Upper lobe of right lung (tissue), 1 donor: ENCODE measurements at places on chromosomes 4 and X.

DNA sequence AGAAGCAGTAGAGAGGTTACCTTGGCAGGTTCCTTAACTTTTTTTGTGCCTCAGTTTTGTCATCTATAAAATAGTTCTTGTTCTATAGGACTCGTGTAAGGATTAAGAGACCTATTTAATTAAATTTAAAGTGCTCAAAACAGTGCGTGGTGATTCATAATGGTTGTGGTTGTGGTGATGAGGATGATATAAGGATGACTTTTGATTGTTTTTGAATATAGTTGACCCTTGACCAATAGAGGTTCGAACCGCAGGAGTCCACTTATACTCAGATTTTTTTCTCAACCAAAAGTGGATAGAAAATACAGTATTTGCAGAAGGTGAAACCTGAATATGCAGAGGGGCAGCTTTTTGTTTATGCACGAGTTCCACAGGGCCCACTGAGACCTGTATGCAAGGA lies 14.6 kb downstream of the SMAD1 start:
- no peak for DNase-seq
- H3K4me1 ChIP-seq = peaks cover 16% of the 10 kb centered on the region
- no peaks in the 10 kb centered on the region for H3K27me3 ChIP-seq
- no peak overlapping the region for H3K27ac ChIP-seq
- H3K36me3 ChIP-seq = no peaks in the 10 kb centered on the region
- no peak overlapping the region for H3K4me3 ChIP-seq

- peak overlapping the region; percentile 12 for H3K27ac ChIP-seq
- no peak overlapping the region for H3K4me3 ChIP-seq
- DNase-seq = peak; percentile 75
- peaks cover 6% of the 10 kb centered on the region for H3K4me1 ChIP-seq
Observed at GRCh38 chr4:77104791-77105540, 29.2 kb upstream of the CCNI start.

- H3K27ac ChIP-seq = no peak overlapping the region
- no peaks in the 10 kb centered on the region for H3K27me3 ChIP-seq
- no peaks in the 10 kb centered on the region for H3K36me3 ChIP-seq
- no peak overlapping the region for H3K4me3 ChIP-seq
Observed at GRCh38 chr4:91113130-91113706, 986.0 kb downstream of the CCSER1 start.

GRCh38 chr4:39516407-39516966 lies 10.8 kb downstream of the UGDH start:
- no peaks in the 10 kb centered on the region for H3K4me1 ChIP-seq
- H3K4me3 ChIP-seq = no peak overlapping the region
- no peak for DNase-seq
- H3K27ac ChIP-seq = no peak overlapping the region

DNA sequence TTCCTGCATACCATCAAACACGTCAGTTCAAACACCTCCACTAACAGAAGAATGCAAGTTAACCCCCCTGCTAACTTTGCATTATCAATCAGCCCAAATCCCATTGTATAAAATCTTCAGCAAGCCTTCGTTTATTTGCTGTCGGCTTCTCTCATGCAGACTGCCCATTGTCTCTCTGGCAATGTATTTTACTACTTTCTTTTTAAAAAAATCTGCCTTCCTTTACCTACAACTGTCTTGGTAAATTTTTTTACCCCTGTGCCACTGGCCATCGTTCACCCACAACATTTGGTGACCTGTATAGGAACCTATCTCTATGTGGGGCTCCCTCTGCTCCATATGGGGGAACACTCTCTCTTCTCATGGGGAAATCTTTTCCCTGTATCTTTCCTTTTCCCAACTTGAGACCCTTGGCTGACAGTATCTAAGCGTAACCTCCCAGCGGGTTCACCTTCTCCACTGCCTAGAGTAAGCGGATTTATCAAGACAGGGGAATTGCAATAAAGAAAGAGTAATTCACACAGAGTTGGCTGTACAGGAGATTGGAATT lies 244.6 kb downstream of the CPXCR1 start:
- no peaks in the 10 kb centered on the region for H3K27me3 ChIP-seq
- no peaks in the 10 kb centered on the region for H3K4me1 ChIP-seq
- H3K36me3 ChIP-seq = no peaks in the 10 kb centered on the region
- no peak overlapping the region for H3K4me3 ChIP-seq
- no peak overlapping the region for H3K27ac ChIP-seq

GRCh38 chr4:13981499-13981898 lies 354.0 kb upstream of the BOD1L1 start:
- H3K27ac ChIP-seq = no peak overlapping the region
- no peaks in the 10 kb centered on the region for H3K36me3 ChIP-seq
- no peak overlapping the region for H3K4me3 ChIP-seq
- H3K4me1 ChIP-seq = no peaks in the 10 kb centered on the region
- no peak for DNase-seq

- no peak for DNase-seq
- H3K36me3 ChIP-seq = no peaks in the 10 kb centered on the region
- H3K27me3 ChIP-seq = no peaks in the 10 kb centered on the region
- H3K27ac ChIP-seq = no peak overlapping the region
- H3K4me3 ChIP-seq = no peak overlapping the region
- H3K4me1 ChIP-seq = no peaks in the 10 kb centered on the region
Observed at GRCh38 chrX:53262189-53262917, 19.0 kb downstream of the IQSEC2 start.
